Keratinocyte (primary cell): ENCODE measurements at places on chromosomes 13 and 19.
A peak's percentile ranks its signal among the peaks of the same experiment; 100 is the strongest.

- H3K36me3 ChIP-seq: peaks cover 33% of the 10 kb centered on the region
- peak overlapping the region; percentile 18 for H3K4me3 ChIP-seq
- H3K4me1 ChIP-seq: peaks cover 24% of the 10 kb centered on the region
- H3K27me3 ChIP-seq: no peaks in the 10 kb centered on the region
- DNase-seq: no peak
- H3K27ac ChIP-seq: peak overlapping the region; percentile 64
Observed at GRCh38 chr19:6744381-6745301, 5.2 kb downstream of the TRIP10 start.

DNA sequence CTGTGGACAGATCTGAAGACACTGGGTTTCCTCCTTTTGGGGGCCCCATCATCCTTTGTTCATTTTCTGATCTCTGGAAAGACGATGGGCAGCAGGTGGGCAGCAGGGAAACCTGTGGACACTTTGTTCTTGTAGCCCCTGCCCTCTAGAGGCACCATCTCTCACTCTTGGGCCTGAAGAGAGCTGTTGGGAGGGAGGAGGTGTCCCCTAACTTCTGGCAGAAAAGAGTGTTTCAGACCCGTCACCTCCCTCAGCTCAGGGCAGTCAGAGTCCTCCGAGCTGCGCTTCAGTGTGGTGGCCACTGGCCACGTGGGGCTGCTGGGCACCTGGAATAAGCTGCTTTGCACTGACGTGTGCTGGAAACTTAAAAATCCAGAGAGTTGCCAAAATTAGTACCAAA, 26.9 kb upstream of the RNF17 start:
- no peaks in the 10 kb centered on the region for H3K4me1 ChIP-seq
- H3K4me3 ChIP-seq: no peak overlapping the region
- no peaks in the 10 kb centered on the region for H3K36me3 ChIP-seq

DNA sequence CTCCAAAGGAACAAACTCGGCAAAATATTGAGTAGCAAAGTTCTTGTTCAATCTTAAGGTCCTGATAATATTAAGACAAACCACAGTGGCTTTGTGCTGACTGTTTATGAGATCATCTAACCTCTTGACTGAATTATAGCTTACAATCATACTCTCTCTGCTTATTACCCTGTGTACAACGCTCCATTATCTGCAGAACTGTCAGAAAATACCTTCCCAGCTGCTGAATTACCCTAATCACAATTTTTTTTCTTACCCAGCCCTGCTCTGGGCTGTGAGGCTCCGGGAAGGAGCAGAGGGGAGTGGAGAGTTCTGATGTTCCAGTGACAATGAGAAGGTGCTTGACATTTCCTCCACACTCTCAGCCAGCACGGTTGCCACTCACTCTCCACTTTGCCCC, 64.8 kb downstream of the DCT start:
- no peak overlapping the region for H3K4me3 ChIP-seq
- no peak for DNase-seq
- H3K27me3 ChIP-seq: no peaks in the 10 kb centered on the region
- H3K36me3 ChIP-seq: no peaks in the 10 kb centered on the region
- no peaks in the 10 kb centered on the region for H3K4me1 ChIP-seq

GRCh38 chr19:49896863-49897621, at the start of gene IL4I1:
Gene IL4I1, minus strand, starts transcription at chr19:49896887. Its CDS starts 727 bp downstream, at chr19:49896160.
- H3K27ac ChIP-seq: no peak within 1 kb of the TSS
- H3K4me1 ChIP-seq: peaks cover 4% of the 10 kb centered on the region
- no peaks in the 10 kb centered on the region for H3K36me3 ChIP-seq
- no peak within 1 kb of the TSS for H3K4me3 ChIP-seq
- no peak for DNase-seq
- peaks cover 18% of the 10 kb centered on the region for H3K27me3 ChIP-seq

- no peak for DNase-seq
- H3K4me3 ChIP-seq: no peak overlapping the region
- no peaks in the 10 kb centered on the region for H3K36me3 ChIP-seq
- H3K27ac ChIP-seq: no peak overlapping the region
- no peaks in the 10 kb centered on the region for H3K4me1 ChIP-seq
- no peaks in the 10 kb centered on the region for H3K27me3 ChIP-seq
Observed at GRCh38 chr19:34711890-34712289, 22.2 kb upstream of the ZNF181 start.

DNA sequence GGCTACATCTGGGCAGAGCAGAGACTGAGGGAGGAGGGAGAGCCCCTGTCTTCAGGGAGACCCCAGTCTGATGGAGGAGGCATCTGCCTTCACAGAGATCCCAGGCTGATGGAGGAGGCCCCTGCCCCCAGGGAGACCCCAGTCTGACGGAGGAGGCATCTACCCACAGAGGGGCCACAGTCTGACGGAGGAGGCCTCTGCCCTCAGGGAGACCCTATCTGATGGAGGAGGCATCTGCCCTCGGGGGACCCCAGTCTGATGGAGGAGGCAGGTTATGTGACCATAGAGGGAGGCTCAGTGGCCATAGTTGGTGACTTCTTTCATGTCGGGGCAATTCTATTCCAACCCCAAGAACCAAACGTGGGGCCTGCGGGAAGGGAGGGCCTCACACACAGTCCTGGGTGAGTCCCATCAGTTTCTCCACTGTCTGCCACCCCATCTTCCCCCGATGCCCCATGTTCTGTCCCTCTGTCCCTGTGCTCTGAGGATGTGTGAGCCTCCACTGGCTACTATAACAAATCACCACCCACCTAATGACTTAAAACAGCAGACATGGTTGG, 14.3 kb downstream of the MISP start:
- no peak overlapping the region for H3K4me3 ChIP-seq
- no peaks in the 10 kb centered on the region for H3K4me1 ChIP-seq
- peaks cover 20% of the 10 kb centered on the region for H3K36me3 ChIP-seq
- no peak overlapping the region for H3K27ac ChIP-seq
- H3K27me3 ChIP-seq: no peaks in the 10 kb centered on the region
- no peak for DNase-seq

GRCh38 chr13:25329706-25330105, 28.3 kb downstream of the NUP58 start:
- H3K4me3 ChIP-seq: no peak overlapping the region
- H3K36me3 ChIP-seq: peaks cover 23% of the 10 kb centered on the region
- peak overlapping the region; percentile 39 for H3K27ac ChIP-seq
- DNase-seq: no peak
- H3K4me1 ChIP-seq: peaks cover 7% of the 10 kb centered on the region

GRCh38 chr13:23504180-23504579, 66.0 kb upstream of the TNFRSF19 start:
- peak; percentile 36 for DNase-seq
- no peak overlapping the region for H3K4me3 ChIP-seq
- no peaks in the 10 kb centered on the region for H3K27me3 ChIP-seq
- H3K4me1 ChIP-seq: peaks cover 17% of the 10 kb centered on the region
- no peaks in the 10 kb centered on the region for H3K36me3 ChIP-seq

GRCh38 chr13:51146667-51147066, 35.6 kb upstream of the C13orf42 start:
- no peaks in the 10 kb centered on the region for H3K27me3 ChIP-seq
- H3K4me1 ChIP-seq: no peaks in the 10 kb centered on the region
- no peak for DNase-seq

- H3K27me3 ChIP-seq: no peaks in the 10 kb centered on the region
- no peak overlapping the region for H3K27ac ChIP-seq
- no peak overlapping the region for H3K4me3 ChIP-seq
- no peaks in the 10 kb centered on the region for H3K4me1 ChIP-seq
- DNase-seq: no peak
Observed at GRCh38 chr19:12478234-12478941, 6.2 kb downstream of the ZNF709 start.

DNA sequence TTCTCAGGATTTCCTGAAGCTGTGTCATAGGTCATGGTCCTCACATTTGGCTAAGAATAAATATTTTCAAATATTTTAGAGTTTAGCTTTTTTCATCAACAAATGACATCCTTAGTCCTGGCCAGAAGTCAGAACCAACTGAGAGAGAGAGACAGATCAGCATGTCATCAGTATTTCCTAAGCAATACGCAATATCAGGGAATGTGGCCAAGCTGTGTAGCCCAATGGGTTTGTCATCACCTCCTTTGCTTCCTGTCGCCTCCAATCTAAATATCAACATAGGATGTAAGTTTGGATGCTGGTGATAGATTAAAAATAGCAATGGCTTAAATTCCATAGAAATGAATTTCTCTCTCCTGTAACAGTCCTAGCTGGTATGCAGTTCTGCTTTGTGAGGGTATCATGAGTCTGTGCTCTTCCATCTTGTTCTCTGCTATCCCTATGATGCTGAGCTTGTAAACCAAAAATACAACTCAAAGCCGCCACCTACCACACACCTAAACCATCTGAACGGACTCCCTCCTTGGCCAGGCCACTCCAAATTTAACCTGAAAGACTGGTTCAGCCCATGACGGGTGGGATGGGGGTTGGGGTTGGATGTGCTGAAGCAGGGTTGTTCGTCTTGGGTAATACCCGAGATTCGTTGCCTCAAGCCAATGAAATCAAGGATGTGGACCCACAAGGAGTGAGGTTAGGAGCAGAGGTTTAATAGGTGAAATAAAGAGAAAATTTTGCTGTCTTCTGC, 10.0 kb upstream of the IGSF23 start:
- no peak for DNase-seq
- H3K4me3 ChIP-seq: no peak overlapping the region
- H3K27ac ChIP-seq: no peak overlapping the region
- no peaks in the 10 kb centered on the region for H3K36me3 ChIP-seq

DNA sequence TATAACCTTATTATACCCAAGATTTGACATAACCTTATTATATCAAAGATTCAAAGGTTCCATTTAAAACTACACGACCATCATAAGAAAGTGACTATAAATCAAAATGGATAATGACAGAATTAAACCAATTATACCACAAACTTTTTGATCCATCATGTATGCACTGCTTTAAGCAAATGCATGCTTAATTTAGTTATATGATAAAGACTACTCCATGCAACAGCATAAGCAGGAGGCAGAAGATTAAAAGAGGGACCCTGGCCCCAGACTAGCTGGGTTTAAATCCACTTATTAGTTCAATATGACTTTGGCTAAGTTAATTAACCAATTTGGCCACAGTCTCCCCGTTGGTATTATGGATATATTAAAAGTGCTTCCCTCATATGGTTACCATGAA, 11.4 kb downstream of the EFNB2 start:
- H3K27ac ChIP-seq: peak overlapping the region; percentile 78
- peaks cover 64% of the 10 kb centered on the region for H3K4me1 ChIP-seq
- H3K27me3 ChIP-seq: no peaks in the 10 kb centered on the region
